MM.1S (cell line): ENCODE measurements at places on chromosomes 7 and 10.

GRCh38 chr10:23081891-23082290 lies 13.5 kb upstream of the MSRB2 start:
- no peaks in the 10 kb centered on the region for H3K27me3 ChIP-seq
- H3K4me3 ChIP-seq, result no peak overlapping the region

DNA sequence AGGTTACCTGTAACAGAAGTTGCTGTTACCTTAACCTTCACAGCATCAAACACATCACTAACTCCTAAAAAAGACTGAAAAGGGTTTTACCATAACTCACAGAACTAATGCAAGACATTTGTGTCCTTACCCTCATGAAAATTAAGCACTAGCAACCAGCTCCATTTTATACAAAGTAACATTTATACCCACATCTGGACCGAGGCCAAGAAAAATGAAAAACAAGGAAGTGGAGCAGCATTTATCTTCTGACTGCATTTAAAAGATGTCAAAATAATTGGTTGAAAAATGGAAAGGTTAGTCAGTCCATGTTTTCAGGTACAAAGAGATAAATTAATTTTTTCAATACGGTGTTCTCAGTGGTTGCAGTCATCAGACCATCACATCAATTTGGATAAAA lies 3.1 kb upstream of the RBP4 start:
- no peak for DNase-seq
- no peak overlapping the region for H3K4me3 ChIP-seq
- H3K36me3 ChIP-seq, result no peaks in the 10 kb centered on the region

- H3K4me1 ChIP-seq, result no peaks in the 10 kb centered on the region
- no peaks in the 10 kb centered on the region for H3K36me3 ChIP-seq
- no peaks in the 10 kb centered on the region for H3K27me3 ChIP-seq
These were observed 372.5 kb downstream of the SDK1 start for GRCh38 chr7:3673524-3673923.

GRCh38 chr7:40674316-40674715 lies 539.5 kb downstream of the SUGCT start:
- H3K27me3 ChIP-seq, result no peaks in the 10 kb centered on the region
- H3K4me1 ChIP-seq, result peaks cover 4% of the 10 kb centered on the region; the same call in 1 of the 2 replicates
- H3K36me3 ChIP-seq, result no peaks in the 10 kb centered on the region
- H3K27ac ChIP-seq, result no peak overlapping the region

GRCh38 chr7:141325275-141325674 lies 225.9 kb upstream of the AGK start:
- no peaks in the 10 kb centered on the region for H3K36me3 ChIP-seq
- no peak overlapping the region for H3K4me3 ChIP-seq
- H3K27me3 ChIP-seq, result no peaks in the 10 kb centered on the region
- H3K27ac ChIP-seq, result no peak overlapping the region
- peaks cover 45% of the 10 kb centered on the region for H3K4me1 ChIP-seq

- H3K36me3 ChIP-seq, result no peaks in the 10 kb centered on the region
- DNase-seq, result peak; percentile 21
- H3K4me1 ChIP-seq, result no peaks in the 10 kb centered on the region
- no peak overlapping the region for H3K27ac ChIP-seq
- no peak overlapping the region for H3K4me3 ChIP-seq
These were observed 182.9 kb downstream of the BMPER start for GRCh38 chr7:34087892-34088891.

DNA sequence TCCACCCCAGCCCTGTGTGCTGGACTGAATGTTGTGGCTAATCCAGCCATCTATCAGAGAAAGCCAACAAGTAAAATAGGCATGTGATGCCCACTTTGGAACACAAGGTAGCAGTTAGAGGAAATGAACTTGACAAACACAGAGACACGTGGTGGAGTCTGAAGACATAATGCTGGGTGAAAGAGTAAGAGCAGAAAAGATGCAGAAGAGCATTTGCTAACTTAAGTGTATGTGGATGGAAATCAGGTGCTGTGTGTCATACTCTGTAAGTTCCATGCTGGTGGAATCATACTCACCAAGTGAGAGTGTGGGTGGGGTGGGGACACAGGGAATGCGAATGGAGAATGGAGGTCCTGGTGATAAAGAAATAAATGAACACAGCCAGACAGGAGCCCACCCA lies 22.8 kb downstream of the WDFY4 start:
- no peak overlapping the region for H3K4me3 ChIP-seq
- no peak for DNase-seq
- H3K27ac ChIP-seq, result no peak overlapping the region
- H3K36me3 ChIP-seq, result no peaks in the 10 kb centered on the region
- H3K4me1 ChIP-seq, result no peaks in the 10 kb centered on the region
- no peaks in the 10 kb centered on the region for H3K27me3 ChIP-seq

- no peak for DNase-seq
- no peak overlapping the region for H3K4me3 ChIP-seq
These were observed 21.1 kb downstream of the INTS1 start for GRCh38 chr7:1483079-1483478.

- no peaks in the 10 kb centered on the region for H3K27me3 ChIP-seq
- no peaks in the 10 kb centered on the region for H3K4me1 ChIP-seq
- H3K27ac ChIP-seq, result no peak overlapping the region
These were observed 263.2 kb downstream of the FZD1 start for GRCh38 chr7:91527460-91527859.

- H3K36me3 ChIP-seq, result no peaks in the 10 kb centered on the region
- no peak overlapping the region for H3K4me3 ChIP-seq
- H3K4me1 ChIP-seq, result no peaks in the 10 kb centered on the region
- H3K27ac ChIP-seq, result no peak overlapping the region
These were observed 8.4 kb downstream of the COL17A1 start for GRCh38 chr10:104077247-104077646.

DNA sequence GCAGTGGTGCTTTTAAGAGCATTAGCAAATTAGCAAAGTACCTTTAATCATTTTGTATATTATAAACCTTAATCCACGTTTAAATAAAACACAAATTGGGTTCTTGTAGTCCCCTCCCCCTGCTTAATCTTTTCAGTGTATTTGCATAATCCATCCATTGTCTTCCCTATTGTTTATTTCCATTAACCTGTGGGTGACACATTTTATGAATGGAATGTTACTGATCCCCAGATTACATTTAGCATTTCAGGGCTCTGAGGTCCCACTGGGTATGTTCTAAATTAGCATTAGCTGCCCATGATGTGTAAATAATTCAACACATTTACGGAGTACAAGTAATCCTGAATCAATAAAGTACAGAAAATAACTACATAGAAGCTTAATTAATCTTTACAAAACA lies 138.4 kb upstream of the FEZF1 start:
- no peak for DNase-seq
- 0 out of 2 replicates have a peak, but pooled peaks cover 3% of the 10 kb centered on the region for H3K36me3 ChIP-seq

DNA sequence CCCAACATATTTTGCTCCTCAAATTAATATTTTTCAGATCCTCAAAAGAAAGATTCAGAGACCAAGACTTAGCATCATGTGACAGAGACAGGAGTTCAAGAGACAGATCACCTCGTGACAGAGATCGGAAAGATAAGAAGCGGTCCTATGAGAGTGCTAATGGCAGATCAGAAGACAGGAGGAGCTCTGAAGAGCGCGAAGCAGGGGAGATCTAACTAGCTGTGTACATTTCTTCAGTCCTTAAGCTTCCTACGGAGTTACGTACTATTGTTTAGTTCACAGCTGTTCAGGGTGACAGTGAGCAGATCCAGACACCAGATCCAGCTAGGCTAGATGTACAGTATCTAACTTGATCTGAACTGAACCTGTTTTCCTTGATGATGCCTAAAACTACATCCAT lies 61.3 kb downstream of the KLRG2 start:
- no peaks in the 10 kb centered on the region for H3K27me3 ChIP-seq
- H3K4me1 ChIP-seq, result no peaks in the 10 kb centered on the region
- H3K27ac ChIP-seq, result no peak overlapping the region
- H3K36me3 ChIP-seq, result peaks cover 17% of the 10 kb centered on the region

- H3K4me1 ChIP-seq, result no peaks in the 10 kb centered on the region
- no peak overlapping the region for H3K27ac ChIP-seq
- DNase-seq, result no peak
- H3K36me3 ChIP-seq, result no peaks in the 10 kb centered on the region
- H3K4me3 ChIP-seq, result no peak overlapping the region
These were observed 3.5 kb downstream of the CRHR2 start for GRCh38 chr7:30678805-30679204.

DNA sequence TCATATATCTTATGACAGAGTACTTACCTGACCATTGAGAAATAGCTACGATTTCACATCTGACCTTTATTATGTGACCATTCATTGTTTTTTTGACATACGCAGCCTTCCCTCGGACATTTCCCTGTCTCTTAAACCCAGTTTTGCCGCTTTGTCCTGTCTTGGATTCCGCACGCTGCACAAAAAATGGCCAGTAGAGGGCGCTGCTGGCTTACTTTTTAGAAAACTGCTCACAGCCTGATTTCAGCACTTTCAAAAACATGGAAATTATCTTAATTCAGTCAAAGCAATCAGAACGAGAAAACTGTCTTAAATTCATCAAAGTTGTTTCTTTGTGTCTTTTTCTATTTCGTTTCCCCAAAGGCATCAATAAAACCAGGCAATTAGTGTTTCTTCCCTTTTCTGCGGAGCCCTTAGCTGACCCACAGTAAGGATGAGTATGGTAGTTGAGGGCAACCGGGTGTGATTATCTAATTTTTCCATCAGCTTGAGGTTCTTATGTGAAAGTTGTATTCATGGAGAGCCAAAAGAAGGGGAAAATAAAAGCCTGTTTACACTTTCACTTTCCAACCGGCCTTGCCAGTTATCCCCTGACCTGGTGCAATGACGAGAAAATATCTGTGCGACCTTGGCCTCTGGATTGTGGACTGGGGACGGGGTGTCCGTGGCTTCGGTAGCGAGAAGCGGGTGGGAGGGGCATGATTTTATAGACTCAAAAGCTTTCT lies 144.4 kb downstream of the DYNC1I1 start:
- no peaks in the 10 kb centered on the region for H3K36me3 ChIP-seq
- H3K4me1 ChIP-seq, result no peaks in the 10 kb centered on the region
- DNase-seq, result peak; percentile 74
- H3K27ac ChIP-seq, result no peak overlapping the region
- peak overlapping the region; percentile 49 for H3K4me3 ChIP-seq
- H3K27me3 ChIP-seq, result no peaks in the 10 kb centered on the region; the same call in 1 of the 2 replicates

DNA sequence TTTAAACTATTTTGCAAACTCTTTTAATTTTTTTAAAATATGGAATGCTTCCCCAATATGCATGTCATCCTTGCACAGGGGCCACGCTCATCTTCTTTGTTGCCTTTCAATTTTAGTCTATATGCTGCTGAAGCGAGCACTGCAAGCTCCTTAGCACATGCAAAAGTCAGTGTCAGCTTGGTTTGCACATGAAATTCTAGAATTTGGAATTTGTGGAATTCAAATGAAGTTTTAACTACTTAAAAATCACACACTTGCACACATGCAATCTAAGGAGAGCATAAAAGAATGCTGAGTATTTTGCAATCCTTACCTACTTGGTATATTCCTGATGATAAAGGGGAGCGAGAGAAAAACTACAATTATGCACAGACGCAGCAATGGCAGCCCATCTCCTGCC lies 78.3 kb upstream of the ATP6V0A4 start:
- no peak for DNase-seq
- no peaks in the 10 kb centered on the region for H3K27me3 ChIP-seq
- no peaks in the 10 kb centered on the region for H3K4me1 ChIP-seq
- H3K27ac ChIP-seq, result no peak overlapping the region

- H3K4me1 ChIP-seq, result no peaks in the 10 kb centered on the region
- no peak overlapping the region for H3K4me3 ChIP-seq
- DNase-seq, result no peak
- no peaks in the 10 kb centered on the region for H3K27me3 ChIP-seq
- H3K27ac ChIP-seq, result no peak overlapping the region
These were observed 397.5 kb upstream of the GALNT17 start for GRCh38 chr7:70734411-70734810.

- no peak for DNase-seq
- H3K4me3 ChIP-seq, result no peak overlapping the region
- H3K27ac ChIP-seq, result no peak overlapping the region
These were observed 21.0 kb upstream of the FOXL3 start for GRCh38 chr7:268991-269390.

DNA sequence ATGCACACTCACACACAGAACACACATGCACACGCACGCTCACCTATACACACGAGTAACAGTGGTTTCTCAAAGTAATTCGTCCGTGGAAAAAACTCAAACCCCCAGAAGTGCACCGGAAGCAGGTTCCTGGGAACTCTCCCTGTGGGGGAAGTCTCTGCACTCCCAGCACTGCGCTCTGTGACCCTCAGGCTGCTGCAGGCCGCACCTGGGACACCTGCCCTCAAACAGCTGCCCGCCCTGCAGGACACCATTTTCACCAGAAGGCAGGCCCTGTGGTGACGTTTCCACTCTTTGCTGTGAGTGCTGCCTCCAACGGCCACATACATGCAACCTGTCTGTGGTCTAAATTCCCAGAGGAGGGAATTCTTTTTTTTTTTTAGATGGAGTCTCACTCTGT lies 21.3 kb downstream of the YKT6 start:
- H3K36me3 ChIP-seq, result no peaks in the 10 kb centered on the region
- DNase-seq, result no peak
- H3K27me3 ChIP-seq, result peaks cover 57% of the 10 kb centered on the region
- H3K4me3 ChIP-seq, result no peak overlapping the region
- no peaks in the 10 kb centered on the region for H3K4me1 ChIP-seq
- no peak overlapping the region for H3K27ac ChIP-seq

DNA sequence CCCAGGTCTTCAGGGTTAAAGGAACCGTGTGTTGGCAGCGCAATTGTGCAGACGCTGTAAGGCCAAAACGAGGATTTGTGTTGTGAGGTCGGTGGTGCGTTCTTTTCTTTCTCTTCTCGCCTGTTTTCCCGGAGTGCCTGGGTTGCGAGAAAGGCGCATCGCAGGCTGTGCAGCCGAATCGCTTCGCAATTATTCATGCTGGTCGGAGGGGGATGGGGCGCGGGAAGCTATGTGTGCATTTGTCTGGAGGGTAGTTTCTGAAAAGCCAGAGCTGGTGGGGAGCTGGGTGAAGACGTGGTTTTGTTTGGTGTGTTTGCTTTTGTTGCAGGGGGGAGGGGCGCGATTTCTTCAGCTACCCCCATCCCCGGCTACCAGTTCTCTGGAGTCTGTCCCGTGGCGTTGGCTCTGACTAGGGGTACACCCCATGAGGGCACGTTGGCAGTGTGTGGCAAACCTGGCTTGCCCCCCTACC lies 2.1 kb downstream of the MXI1 start:
- no peaks in the 10 kb centered on the region for H3K36me3 ChIP-seq
- H3K27me3 ChIP-seq, result no peaks in the 10 kb centered on the region
- peak overlapping the region; percentile 71 for H3K4me3 ChIP-seq
- peak overlapping the region; percentile 75 for H3K27ac ChIP-seq
- peak; percentile 77 for DNase-seq
